ENCODE measurements at places on chromosomes 1 and 21.

- peak; percentile 78 for DNase-seq
Measured at GRCh38 chr1:226677027-226678020, 61.8 kb downstream of the ITPKB start.

GRCh38 chr1:200861937-200862647 is 10.7 kb upstream of the GPR25 start:
- no peak for DNase-seq

DNA sequence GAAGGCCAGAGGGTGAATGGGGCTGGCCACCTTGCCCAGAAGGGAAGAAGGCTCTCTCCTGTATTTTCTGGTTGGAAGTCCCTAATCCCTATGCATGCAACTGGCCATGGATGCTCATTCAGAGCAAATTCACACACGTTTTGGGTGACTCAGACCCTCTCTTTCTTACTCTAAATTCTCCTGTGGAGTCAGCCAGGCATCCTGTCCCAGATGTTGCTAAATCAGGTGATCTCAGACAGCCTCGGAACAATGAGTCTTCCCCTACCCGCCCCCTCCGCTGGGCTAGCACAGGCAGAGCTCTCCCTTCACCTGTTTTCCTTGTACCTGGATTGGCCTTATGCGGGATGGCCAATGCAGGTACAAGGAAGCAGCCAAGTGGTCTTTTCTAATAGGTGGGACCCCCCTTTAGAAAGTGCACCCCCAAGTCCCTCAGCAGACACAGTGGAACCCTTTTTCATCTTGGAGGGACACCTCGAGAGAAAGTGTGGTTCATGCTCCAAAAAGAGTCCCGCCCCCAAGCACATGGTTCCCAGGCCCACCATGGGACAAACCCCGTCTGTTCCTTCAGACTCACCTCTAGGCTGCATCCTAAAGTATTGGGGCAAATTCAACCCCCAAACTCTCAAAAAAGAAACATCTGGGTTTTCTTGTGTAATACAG is 8.6 kb downstream of the S100A6 start:
- DNase-seq: no peak

- DNase-seq: no peak
Measured at GRCh38 chr21:45542667-45543370, 579 bp upstream of the SLC19A1 start.

- no peak for DNase-seq
Measured at GRCh38 chr1:156523801-156524480, 23.4 kb upstream of the MEF2D start.

DNA sequence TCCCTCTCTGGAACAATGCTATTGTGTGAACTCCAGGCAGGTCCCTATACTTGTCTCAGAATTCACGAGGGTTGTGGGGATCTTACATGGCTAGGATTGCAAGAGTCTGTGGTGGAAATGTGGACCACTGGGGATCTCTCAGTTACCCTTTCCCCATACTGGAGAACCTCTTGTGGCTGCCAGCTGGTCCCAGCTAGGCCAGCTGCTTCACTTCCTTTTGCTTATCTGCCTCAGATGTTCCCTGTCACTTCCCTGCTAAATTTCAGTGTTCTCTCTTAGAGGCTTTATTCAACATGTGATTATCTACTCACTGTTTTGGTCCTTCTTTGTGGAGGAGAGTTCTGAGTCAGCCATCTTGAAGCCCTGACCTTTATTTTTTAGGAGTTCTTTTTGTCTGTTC is 75.9 kb upstream of the SAMD13 start:
- no peak for DNase-seq

- no peak for DNase-seq
Measured at GRCh38 chr1:246512230-246512629, 5.2 kb upstream of the SMYD3 start.

DNA sequence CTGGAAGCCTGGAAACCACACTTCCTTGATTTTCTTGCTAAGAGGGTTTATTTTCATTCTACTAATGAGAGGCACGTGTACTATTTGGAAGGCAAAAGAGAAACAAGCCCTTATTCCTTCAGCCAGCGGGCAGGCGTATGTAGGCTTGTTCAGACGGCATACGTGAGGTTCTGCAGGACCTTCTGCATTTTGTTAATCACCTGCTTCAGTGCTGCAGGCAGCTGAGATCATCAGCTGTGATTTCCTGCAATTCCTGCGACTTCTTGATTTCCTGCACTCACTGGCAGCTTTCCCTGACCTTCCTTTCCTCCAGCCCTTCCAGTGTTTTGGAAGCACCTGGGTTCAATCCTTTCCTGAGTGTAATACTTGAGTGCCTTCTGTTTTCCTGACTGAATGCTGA is 43.4 kb downstream of the TSNAX start:
- no peak for DNase-seq

DNA sequence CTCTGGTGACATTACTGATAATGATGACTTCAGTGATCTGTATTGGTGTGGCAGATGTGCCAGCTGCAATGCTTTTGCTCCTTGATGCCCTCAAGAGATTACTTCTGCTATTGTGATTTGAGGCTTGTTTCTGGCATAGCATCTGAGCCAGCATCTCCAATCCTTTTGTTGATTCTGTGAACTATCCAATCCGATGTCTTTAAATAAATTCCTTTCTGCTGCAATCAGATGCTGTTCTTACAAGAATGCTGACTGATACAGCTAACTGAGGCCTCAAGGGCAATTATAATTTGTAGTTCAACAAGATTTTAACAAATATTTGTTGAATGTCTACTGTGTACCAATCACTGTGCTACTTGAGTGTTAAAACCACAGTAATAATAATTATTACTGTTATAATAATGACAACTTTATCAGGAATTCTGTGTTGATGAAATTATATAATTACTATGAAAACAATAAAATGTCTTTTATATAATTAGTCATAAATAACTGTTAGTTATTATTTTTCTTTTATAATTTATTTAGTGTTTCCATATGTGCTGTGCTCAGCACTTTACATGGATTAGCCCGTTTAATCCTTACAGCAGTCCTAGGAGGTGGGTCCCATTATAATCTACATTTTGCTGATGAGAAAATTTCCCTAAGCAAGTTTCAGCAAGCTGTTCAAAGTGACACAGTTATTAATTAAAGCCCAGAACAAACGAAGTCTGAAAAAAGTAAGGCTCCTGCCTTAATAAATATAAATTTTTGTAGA is 308.2 kb downstream of the BRINP3 start:
- DNase-seq: peak; percentile 70

- peak; percentile 11 for DNase-seq
Measured at GRCh38 chr21:32994305-32994704, 31.4 kb upstream of the OLIG2 start.

DNA sequence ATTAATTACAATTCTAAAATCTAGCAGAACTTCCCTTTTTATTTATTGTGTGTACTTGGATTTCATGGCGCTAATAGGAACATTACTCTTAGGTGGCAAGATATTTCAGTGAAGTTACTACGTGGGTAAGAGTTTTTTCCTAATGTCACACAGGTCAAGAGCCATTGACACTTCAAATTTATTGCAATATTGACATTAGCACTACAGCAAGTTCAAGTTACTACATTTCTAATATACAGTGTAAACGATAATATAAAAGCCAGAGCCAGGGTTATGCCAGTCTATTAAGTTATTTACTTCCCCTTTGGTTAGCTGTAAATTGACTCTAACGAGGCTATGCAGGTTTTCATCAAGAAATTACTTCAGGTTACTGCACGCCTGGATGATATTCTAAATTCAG is 29.7 kb downstream of the CHODL start:
- no peak for DNase-seq

DNA sequence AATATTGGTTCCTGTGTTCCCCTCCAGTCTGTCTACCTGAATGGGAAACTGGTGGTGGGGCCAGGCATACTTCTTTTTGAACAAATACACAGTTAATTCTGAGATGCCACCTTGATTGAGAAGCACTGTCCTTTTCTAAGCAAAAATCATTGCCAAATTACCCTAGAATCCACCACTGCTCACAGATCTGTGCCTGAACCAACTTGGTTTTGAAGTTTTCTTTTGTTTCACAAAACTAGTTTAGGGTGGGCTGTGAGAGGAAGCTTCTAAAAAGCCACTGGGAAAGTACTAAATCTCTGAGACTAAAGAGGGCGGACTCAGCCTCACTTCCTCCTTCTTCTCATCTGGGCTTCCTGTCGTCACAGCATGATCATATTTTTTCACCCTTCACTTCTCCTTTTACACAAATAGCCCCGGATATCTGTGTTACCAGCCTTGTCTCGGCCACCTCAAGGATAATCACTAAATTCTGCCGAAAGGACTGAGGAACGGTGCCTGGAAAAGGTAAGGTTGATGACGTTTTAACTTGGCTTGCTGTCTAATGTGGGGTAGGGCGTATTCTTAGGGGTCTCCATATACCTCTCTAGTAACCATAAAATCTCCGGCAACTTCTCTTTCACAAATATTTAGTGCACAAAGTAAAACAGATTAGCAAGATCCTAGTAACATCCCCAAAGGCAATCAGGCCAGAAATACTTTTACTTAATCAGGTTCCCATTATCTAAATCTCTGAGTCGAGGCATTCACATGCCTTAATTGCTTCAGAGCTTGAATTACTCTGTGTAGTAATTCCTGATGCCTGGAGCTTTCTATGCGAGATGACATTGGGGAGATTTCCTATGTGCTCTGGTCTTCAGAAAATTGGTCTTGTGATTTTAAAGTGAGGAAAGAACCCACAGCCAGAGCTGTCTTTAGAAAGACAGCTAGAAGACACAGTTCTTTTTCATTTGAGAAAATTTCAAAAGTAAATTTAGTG is at the start of gene CD53:
TSS of gene CD53 (plus strand) at position 404 of the 976 bp plus-strand sequence. CDS start 18,261 bp downstream, outside the sequence.
- no peak for DNase-seq

DNA sequence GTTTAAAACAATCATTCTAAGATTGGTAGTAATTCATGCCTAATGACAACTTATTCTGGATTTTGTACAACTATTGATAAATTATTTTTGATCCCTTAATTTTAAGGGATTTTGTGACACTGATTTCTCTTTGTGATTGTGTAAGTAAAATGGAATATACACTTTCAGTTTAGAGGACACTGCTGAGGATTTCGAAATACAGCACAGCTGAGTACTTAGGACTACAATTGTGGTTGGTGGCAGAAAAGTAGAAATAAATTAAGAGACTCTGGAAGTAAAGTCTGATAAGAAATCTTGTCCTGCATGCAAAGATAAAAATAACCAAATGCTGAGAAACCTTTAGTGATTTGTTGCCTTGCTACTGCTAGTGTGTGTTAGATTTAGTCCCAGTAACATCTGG is 40.0 kb downstream of the TYW3 start:
- DNase-seq: peak; percentile 4

GRCh38 chr1:41363591-41364320 is 2.5 kb downstream of the FOXO6 start:
- no peak for DNase-seq

DNA sequence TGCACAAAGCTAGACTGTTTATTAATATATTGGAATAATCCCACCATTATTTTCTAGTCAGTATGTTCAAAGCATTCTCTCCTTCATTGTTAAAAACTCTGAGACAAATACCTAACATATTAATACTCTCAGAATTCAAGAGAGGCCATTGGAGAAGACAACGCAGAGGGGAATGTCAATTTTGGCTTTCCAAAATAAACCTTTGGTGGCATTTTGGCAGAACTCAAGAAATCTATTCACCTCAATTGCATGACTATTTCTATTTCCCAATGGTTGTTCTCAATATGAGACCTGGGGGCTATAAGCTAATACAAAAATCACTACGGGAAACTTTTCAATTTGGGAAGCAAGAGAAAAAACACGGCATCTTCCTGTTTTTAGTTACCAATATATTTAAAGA is 58.5 kb downstream of the RUSC1 start:
- peak; percentile 4 for DNase-seq

GRCh38 chr1:71908871-71909390 is 373.4 kb downstream of the NEGR1 start:
- DNase-seq: no peak

DNA sequence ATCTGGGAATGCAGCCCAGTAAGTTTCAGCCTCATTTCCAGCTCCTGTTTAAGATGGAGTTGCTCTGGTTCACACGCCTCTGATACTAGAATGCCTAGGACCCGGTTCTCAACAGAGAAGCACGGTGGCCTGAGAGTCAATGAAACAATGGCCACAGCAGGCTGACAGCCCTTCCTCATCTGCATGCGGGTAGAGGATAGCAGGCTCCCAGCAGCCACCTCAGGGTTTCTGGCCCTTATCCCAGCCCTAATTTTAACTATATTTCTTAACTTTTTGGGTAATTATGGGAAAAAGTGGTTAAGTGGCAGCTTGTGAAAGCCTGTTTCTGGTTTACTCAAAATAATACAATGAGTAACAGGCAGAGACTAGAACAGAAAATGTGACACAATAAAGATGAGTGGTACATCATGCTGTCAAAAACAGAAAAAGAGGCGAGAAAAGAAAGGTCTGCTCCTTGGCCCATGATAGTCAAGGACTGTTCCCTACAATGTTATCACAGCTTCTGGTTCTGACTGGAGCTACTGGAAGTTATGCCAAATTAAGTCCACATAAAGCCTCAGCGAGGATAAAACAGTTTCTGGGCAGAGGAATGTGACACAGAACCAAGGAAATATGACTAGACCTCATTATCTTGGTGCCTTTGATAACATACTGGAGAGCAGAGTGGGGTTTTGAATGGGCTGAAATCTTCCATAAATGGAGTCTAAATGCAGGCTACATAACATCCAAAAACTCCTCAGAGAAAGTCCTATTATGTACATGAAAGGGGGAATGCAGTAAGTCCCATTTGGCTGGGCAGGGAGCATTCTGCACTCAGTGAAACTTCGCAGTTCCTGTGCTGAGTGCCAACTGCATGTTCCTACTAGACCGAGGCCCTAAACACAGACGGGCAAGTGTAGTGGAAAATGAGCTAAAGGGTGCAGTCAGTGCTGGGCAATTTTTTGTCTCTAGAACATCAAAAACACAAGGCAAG is 92.1 kb downstream of the NIBAN1 start:
- peak; percentile 44 for DNase-seq

GRCh38 chr1:94325377-94326302 is 88.3 kb upstream of the ARHGAP29 start:
- DNase-seq: peak; percentile 99

GRCh38 chr1:37323486-37324377 is 150.6 kb upstream of the ZC3H12A start:
- peak; percentile 2 for DNase-seq

- DNase-seq: no peak
Measured at GRCh38 chr21:39094087-39094780, 89.0 kb downstream of the PSMG1 start.

DNA sequence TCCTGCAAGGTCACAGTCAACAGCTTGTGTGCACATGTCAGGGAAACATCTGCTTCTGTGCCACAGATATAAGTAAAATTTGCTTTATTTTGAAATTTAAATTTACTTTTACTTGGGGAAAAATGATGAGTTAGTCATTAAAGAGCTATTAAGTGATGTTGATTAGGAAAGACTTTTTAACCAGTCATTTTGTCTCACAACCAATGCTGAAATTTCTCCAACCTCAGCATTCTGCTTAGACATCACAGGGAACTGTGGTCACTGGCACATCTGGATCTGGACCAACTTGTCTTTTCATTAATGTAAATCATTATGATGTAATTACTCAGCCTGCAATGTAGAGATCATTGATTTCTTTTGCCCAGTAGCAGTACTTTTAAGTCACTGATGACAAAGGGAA is 301.0 kb downstream of the TTLL7 start:
- DNase-seq: peak; percentile 6

All from fibroblast of skin of right quadriceps (primary cell).